Stimulated activated CD8-positive, alpha-beta memory T cell treated with anti-CD3 and anti-CD28 coated beads, Interleukin-4, amount 100 ng/mL, for 24 hours (primary cell): ENCODE measurements at places on chromosomes 7 and 10.
A peak's percentile ranks its signal among the peaks of the same experiment; 100 is the strongest.

DNA sequence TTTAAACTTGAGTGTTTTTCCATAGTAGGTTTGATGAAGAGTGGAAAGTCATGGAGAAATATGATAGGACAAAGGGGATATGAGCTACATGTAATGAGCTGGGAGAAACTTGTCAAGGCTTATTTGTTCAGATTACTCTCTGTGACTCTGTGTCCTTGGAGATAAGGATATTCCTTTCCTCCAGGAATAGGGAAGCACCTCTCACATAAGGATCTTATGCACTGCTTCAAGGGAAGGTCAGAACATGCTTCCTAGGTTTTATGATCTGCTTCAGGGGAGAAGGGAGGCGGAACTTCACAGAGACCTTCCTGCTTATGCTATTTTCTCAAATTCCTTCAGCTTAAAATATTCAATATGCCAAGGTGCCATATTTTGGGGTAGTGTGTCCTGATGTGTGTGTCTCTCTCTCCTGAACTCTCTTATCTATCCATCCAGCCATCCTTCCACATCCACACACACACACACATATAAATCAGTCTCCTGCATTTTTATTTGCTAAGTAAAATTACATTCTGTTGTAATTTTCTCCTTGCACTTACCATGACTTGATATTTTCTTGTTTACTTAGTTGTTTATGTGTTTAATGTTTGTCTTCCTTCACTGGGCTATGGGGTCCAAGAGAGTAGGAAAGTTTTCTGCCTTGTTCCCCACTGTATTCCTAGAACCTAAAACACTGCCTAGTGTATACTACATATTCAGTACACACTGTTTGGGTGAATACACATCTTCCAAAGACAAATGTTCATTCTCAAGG lies 26.4 kb downstream of the ARL4A start:
- no peak for DNase-seq

DNA sequence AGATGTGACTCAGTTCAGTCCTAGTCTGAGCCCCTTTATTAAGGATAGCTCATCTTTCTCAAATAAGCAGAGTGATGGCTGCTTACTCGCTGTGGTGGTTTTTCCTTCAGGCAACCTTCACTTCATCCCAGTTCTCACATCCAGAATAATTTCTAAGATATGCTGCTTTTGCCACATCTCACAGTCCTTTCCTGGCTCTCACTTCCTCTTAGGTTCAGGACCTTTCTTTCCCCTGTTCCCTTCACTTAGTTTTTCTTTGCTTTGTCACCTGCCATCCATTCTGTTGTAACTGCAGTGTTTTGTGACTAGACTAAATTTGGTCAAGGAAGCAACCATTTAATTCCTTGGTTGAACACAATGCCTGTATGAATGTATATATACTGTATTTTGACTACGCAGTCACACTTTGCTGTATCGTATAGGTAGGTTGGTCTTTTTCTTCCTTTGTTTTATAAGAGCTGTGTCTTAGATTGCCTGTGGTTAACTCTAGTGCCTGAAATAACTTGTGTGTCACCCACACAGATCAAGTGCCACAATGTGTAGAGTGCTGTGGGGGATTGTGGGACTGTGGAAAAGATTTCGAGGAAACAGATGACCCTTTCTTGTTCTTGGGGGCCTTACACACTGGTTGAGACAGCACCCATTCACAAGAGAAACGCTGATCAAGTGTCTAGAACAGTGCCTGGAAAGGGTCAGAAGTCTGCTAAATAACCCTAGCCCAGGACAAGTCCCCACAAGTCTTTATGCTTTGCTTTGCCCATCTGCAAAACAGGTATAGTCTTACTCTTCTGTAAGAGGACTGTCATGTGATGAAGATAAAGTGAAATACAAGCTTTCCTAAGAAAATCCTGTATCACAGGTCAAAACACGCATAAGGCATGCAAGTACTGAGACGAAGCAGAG lies 2.6 kb downstream of the ZNF655 start:
- DNase-seq: no peak

GRCh38 chr7:157840174-157840913 lies 503.5 kb downstream of the DNAJB6 start:
- no peak for DNase-seq

- no peak for DNase-seq
These were observed 272.9 kb downstream of the WDR37 start for GRCh38 chr10:1328981-1329614.

GRCh38 chr7:78594156-78594555 lies 795.6 kb downstream of the PHTF2 start:
- DNase-seq: no peak

- DNase-seq: no peak
These were observed 20.4 kb upstream of the C10orf71 start for GRCh38 chr10:49278497-49278981.

GRCh38 chr7:111540199-111540815 lies 22.0 kb downstream of the IMMP2L start:
- DNase-seq: no peak

DNA sequence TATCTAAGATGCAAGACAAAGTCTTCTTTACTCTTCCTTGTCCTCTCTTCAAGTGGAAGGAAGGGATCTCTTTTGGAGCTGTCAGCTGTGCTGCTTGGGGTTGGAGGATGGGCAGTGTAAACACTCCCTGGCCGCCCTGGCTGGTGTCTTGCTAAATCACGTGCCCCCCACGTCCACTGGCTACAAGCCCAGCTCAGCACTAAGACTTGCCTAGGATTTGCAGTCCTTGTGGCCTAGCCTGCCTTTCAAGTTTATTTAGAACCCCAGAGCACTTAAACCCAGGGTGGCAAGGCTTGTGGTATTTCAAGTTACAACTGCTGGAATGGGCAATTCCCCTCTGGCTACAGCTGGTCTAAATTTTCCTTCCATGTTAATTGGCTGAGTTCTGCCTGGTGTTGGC lies 272.4 kb upstream of the MYO3A start:
- no peak for DNase-seq

- DNase-seq: no peak
These were observed 150.9 kb downstream of the MBL2 start for GRCh38 chr10:52621635-52622079.

DNA sequence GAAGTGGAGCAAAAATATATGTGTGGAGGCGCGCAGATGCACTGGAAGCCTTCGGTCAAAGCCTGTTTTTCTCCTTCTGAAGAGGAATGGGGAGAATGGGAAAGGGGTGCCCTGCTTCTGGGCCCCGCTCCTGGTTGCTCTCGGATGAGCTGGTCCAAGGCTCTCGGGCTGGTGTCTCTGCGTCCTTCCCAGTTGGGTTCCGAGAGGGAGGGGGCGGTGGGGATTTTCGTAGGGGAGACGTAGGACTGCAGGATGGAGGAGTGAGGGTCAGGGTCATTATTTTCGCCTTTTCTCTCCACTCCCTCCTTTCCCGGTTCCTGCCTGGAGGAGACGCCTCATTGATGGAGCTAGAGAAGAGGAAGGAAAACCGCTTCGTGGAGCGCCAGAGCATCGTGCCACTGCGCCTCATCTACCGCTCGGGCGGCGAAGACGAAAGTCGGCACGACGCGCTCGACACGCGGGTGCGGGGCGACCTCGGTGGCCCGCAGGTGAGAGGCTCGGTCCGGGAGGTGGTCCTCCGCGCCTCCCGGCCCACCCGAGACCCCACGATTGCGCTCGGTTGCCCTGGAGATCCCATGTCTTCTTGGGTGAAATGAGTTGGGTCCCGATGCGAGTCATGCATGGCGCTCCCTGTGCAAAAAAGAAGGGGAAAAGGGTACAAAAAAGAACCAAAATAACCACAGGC lies 790 bp downstream of the ADAM22 start:
- no peak for DNase-seq

DNA sequence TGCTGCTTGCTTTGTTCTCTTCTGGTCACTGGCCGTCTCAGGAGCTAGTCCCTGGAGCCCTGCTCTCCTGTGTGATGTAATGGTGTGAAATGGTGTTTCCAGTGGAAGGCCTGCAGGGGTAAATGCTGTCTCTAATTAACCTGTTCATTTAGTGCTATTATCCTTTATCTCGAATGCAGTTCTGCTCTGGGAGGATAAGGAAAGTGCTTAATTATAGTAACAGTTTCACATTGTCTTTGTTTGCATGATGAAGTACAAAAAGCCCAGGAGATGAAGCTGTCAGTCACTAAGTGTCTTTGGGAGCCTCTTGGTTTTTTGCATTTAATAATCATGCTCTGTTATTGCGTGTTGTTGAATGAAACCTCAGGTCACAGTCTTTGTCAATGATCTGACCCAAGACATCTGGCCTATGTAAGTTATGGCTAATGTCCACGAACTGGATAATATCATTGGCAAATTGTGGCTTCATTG lies 755.3 kb upstream of the GALNT17 start:
- no peak for DNase-seq

GRCh38 chr7:90067171-90067570 lies 87.1 kb upstream of the STEAP1 start:
- DNase-seq: no peak

GRCh38 chr10:117936141-117936540 lies 110.6 kb downstream of the RAB11FIP2 start:
- DNase-seq: no peak

DNA sequence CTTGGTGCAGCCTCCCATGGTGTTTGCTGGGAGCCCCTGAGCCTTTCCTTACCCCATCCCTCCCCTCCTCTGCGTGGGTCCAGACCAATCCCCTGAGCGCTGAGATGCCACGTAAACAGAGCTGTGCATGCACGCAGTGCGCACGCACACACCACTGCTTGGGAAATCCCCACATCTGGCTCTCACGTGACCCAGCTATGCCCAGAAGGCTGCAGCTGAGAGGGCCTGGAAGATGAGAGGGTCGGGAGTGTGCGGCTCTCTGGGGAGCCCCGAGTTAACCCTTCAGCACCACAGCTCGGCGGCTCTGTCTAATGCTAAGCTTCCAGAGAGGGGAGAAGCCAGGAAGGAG lies 177.2 kb downstream of the SH3PXD2A start:
- DNase-seq: peak; percentile 65

DNA sequence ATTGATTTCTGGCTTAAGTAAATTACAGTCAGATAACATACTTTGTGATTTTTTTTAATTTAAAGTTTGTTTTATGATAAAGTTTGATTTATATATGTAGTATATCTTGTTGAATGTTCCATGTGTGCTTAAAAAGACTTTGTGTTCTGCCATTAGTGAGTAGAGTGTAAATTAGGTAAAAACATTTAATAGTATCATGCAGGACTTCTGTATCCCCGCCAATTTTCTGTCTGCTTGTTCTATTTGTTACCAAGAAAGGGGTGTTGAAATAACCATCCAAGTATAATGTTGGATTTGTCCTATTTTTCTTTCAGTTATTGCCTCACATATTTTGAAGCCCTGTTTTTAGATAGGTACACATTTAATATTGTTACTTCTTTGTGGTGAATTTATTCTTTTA lies 172.1 kb downstream of the CAMK1D start:
- DNase-seq: no peak

DNA sequence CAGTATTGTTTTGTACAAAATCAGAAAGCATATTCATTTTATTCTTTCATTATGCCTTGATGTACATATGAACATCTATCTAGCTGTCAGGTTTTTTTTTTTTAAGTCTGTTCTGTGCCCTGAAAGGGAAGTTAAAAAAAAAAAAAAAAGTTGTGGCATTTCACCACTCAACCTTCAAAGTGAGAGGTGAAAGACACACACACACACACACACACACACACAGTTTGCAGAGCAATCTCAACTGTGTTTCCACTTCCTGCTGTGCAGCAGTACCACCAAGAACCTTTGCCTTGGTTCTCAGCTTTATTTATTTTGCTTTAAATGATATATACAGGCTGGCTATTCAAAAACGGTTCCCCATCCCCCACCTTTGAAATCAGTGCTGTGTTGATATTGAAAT lies 955.6 kb downstream of the GATA3 start:
- no peak for DNase-seq

DNA sequence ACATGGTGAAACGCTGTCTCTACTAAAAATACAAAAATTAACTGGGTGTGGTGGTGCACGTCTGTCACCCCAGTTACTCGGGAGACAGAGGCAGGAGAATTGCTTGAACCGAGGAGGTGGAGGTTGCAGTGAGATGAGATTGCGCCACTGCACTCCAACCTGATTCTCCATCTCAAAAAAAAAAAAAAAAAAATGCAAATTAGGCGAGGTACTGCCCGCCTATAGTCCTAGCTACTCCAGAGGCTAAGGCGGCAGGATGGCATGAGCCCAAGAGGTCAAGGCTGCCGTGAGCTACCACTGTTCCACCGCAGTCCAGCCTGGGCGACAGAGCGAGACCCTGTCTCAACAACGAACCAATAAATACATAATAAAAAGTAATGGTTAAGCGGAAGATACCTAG lies 1.1 kb upstream of the EIF4H start:
- no peak for DNase-seq

DNA sequence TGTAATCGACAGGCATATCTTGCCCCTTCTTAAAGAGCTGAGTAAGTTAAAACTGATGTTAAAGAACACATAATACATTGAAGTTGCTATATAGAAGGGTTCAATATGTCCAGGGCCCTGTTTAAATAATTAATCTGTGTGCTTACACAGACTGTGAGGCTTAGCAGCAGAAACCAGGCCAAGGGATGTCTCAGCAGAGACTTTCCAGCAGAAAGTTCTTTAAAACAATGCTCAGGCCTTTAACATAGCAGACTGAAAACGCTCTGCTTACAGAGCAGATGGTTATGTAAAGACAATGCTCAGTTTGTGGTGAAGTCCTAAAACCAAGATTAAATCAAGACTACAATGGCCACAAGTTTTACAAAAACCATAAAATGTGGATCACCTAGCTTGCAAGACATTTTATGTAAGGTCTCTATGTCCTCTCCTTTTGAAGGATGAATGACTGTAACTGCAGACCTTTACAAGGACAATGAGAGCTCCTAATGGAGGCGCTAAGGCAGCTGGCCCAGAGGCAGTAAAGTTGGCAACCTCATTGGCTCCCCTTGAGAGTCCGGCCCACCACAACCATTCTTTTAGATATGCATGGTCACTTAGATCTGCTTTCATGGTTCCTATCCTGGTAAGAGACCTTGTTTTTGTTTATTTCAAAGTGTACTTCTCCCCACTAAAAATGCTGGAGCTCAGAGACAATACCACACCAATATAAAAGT lies 56.3 kb downstream of the FZD1 start:
- no peak for DNase-seq

DNA sequence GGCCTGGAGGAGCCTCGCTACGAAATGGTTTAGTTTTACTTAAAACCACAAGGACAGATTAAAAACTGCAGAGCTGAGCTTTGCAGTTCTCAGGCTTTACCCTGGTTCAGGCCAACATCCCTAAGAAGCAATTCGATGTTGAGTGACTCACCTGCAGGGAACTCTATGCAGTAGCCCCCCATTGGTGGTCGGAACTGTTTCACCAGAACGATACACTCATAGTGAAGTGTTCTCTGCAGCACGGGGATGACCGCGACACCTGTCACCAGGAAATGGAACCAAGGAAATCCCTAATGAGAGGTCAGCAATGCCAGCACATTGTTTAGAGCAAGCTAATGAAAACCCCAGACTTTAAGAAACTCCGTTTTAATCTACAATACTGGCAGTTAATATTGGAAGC lies 18.0 kb downstream of the NUDT5 start:
- no peak for DNase-seq

DNA sequence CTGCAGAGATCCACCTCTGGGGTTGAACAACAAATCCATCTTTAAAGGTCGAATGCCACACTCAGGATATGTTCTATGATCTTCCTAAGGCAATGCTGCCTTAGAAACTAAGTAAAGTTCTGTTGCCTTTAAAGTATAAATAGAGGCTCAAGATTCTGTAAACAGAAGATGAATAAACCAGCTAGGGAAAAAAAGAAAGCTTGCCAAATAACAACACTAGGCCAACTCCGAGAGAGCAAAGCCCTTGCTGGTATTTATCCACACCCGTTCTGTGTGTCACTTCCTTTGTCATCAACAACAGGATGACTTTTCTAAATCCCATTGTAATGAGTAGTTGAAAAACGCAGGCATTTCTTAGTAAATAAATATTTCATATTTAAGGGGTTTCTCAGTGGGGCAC lies 330.0 kb upstream of the GLI3 start:
- DNase-seq: no peak
